ENCODE measurements at places on chromosomes 6 and 20.

- DNase-seq, result no peak
Observed at GRCh38 chr6:15500078-15500740, 162.6 kb downstream of the DTNBP1 start.

- no peak for DNase-seq
Observed at GRCh38 chr20:51366155-51366886, 176.2 kb downstream of the NFATC2 start.

- no peak for DNase-seq
Observed at GRCh38 chr6:152305672-152306071, 331.5 kb downstream of the SYNE1 start.

- DNase-seq, result peak; percentile 9
Observed at GRCh38 chr20:23528867-23529431, 38.0 kb downstream of the CST8 start.

- DNase-seq, result no peak
Observed at GRCh38 chr6:43334466-43335095, 26.0 kb upstream of the CRIP3 start.

DNA sequence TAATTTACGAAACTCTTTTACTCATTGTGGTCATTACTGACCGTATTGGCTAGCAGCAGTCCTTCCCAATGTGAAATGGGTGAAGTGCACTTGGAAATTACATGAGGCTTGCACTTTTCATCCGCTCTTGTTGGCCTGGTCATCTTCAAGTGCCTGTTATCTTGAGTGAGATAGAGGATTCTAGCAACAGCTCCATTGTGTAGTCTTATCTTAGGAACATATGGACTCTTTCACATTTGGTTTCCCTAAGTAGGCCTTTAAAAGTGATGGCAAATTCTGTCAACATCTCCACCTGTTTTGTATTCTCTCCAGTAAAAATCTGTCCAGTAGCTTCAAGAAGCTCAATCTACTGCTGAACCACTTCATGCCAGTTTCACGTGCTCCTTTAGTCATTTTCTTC is 114.8 kb upstream of the MARCKS start:
- no peak for DNase-seq

DNA sequence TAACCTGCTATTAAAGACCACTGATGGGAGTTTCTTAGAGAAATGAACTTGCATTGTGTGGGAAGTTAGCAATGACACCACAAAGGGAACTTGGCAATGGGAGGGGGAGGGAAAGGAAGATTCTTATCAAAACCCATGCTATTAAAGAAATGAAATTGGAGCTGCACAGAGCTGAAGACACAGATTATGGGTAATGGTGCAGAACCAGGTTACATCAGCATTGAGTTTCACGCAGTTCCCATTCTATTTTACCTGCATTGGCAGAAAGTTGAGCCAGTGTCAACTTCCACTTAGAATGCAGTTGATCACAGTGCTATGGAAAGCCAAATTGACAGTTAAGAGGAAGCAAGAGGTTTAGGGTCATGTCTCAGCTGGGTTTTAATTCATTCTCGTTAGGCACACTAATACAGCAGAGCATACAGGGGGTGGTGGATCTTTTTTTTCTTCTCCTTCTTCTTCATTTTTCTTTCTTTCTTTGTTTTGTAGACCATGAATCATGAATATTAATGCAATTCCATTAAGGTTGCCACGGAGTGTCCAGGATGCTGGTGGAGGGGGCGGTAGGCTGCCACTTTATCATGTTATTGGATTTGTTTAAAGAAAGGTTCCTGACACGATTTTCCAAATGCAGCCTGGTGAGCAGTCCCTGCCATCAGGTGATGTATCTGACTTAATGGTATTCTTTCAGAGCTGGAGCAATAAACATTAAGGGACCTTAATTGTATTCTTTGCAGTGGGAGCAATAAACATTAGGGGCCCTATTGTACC is 1092.0 kb upstream of the MAP3K7 start:
- no peak for DNase-seq

- no peak for DNase-seq
Observed at GRCh38 chr6:118826096-118826495, 67.9 kb upstream of the ASF1A start.

DNA sequence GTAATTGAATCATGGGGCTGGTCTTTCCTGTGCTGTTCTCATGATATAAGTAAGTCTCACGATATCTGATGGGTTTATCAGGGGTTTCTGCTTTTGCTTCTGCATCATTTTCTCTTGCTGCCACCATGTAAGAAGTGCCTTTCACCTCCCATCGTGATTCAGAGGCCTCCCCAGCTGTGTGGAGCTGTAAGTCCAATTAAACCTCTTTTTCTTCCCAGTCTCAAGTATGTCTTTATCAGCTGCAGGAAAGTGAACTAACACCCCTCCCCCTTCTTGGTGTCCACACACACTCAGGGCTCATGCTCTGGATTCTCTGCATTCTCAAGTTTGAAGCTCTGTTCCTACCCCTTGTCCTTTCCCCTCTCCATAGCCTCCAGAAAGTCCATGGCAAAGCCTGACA is 107.1 kb downstream of the THBS2 start:
- DNase-seq, result no peak

DNA sequence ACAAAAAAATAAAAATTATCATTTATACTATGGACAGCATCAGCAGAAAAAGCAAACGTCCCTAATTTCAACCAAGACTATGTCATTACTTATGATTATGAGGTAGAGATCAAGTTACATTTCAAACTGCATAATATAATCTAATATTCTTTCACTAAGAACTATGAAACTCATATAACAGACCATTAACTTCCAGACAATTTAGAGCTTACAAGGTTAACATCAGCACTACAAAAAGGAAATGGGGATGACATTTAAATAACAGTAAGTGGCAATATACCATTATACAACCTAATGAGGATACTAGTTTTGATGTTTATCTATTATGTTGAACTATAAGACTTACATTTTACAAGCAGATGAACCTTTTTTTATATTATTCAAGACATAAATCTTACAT is 261.0 kb upstream of the THEMIS start:
- no peak for DNase-seq

DNA sequence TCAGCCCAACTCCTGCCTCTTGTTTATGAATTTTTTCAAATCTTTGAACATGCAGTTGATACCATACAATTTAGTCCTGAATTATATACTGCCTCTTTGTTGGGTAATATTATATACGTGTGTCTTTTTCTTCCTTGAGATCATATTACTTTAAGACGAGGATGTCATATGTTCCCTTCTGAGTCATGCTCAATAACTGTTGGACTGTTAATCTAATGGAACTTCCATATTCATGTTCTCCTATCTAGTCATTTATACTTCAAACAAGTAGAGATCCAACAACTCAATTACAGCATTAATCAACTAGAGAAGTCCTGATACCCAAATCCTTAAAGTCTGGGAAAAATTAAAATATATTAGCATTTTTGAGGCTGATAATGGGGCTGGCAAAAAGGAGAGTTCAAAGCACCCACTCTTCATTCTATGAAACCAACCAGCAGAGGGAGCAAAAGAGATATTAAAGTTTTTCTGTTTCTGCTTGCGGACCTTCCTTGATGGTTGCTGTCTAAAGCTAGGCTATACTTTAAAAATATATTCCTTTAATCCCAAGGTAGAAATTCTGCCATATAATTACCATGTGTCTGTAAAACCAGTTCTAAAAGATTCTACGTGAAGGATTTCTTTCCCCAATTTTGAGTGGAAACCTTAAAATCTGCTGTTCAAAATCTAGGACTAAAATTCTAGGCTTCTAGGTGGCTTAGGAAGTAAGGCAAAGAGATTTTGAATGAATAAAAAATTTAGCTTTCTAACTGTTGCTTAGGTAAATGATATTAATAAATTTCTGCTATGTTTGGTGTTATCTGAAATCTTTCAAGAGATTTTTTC is 498.9 kb downstream of the BCKDHB start:
- no peak for DNase-seq

DNA sequence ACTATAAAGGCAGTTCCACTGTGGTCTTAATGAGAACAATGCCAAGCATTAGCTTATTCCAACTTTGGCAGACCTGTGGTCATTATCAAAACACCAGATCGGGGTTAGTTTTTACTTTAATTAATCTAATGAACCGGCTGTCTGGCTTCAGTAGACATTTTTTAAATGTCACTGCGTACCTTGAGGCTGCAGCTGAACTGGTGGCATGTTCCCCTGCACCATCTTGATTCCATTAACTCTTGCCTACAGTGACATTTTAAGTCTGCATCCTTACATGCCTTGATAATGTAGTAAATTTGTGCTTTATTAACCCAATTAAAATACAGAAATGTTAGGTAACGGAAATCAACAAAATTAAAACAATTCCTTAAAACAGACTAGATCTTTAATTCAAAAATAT is 127.0 kb downstream of the KIF16B start:
- DNase-seq, result no peak

DNA sequence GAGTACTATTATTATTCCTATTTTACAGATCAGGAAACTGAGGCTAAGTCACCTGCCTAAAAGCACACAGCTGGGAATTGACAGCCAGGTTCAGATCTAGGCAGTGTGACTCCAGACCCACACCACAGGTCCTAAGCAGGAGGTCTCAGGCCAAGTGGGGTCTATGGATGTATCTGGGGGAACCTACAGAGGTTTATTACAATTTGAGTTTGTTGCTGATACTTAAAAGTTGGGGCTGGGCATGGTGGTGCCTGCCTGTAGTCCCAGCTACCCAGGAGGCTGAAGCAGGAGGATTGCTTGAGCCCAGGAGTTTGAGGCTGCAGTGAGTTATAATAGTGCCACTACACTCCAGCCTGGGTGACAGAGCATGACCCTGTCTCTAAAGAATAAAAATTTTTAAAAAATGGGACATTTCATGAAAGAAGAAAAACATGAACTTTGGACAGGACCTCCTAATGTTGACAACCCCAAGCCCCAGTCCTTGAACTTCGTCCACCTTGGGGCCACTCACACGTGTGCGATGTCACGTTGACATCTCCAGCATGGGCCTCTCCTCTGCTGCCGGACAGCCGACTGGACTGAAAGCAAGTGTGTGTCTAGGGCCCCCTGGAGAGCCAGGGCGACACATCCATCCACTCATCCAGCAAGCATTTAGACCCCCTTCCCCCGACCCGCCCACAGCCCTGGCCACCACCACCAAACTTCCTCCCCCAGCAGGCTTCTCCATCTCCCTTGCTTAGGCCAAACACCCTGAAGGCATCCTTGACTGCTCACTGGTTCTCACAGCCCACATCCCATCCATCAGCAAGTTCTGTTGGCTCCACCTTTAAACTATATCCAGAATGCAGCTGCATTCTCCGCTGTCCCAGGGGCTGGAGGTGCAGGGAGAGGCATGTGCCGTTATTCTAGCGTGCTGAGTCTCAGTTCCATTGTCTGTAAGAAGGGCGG is 40.0 kb downstream of the NOL4L start:
- no peak for DNase-seq

- DNase-seq, result no peak
Observed at GRCh38 chr6:53623497-53623896, 42.1 kb downstream of the KLHL31 start.

DNA sequence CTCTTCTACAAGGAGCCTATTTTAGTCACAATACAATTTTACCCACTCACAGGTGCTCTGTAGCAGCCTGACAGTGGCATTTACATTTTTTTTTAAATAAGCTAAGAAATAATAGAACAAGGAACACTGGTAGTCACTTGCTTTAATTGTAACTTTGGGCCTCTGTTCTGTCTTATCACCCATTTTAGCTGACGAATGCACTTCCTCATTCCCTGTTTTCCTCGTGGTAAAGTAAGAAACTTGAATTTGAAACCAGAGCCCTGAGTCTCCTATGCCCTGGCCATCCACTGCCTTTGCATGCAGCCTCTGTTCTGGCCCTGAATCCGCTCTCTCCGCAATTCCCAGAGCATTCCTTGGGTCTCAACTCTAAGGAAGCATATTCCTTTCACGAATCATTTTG is 550.6 kb downstream of the PTPRT start:
- no peak for DNase-seq

DNA sequence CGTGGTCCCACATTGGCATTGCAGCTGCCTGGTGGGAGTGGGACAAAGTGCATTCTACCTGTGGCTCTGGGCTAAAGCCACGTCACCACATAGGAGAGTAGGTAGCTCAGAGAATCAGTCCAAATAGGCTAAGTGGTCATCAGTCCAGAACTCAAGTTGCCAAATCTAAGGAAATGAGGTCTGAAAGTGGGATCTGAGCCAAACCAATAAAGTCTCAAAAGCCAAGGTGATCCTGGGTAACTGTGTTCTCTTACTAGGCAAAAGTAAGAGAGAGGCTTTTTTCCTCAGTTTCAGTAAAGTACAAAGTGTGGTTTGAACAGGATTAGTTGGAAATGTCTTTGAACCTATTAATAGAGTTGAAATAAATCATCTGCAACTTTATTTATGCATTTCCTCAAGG is 68.6 kb upstream of the CNKSR3 start:
- DNase-seq, result no peak

GRCh38 chr6:15526212-15526701 is 136.6 kb downstream of the DTNBP1 start:
- no peak for DNase-seq

DNA sequence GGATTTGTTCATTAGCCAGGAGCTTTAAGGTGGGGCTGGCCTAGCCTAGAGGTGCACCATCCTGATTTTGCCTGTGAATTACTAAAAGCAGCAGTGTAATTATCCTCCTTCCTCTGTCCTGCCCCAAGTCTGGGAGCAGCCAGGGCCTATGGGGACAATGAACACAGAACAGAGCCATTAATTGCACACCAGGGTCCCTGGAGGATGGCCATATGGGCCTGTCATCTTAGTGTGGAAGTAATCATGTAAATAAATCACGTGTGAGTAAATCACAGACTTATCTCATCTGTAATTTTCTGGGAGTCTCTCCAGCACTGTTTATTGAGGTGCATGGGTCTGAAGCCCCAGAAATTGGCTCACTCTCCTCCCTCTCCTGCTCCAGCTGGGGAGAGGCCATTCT is 176.3 kb downstream of the LRFN2 start:
- no peak for DNase-seq

DNA sequence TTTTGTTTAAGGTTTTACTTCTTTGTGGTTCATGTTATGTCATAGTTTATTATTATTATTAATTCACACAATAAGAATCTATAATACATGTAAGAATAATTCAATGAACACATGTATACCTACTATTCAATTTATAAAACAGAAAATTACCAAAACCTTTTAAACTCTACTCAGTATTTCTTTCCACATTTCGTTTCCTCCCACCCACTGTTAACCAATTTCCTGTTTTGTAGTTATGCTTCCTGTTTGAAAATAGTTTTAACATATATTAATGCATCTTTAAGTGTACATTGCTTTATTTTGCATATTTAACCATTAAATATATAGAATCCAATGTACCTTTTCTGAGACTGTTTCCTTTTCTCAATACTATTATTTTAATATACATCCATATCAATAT is 397.9 kb upstream of the SPTLC3 start:
- DNase-seq, result no peak

DNA sequence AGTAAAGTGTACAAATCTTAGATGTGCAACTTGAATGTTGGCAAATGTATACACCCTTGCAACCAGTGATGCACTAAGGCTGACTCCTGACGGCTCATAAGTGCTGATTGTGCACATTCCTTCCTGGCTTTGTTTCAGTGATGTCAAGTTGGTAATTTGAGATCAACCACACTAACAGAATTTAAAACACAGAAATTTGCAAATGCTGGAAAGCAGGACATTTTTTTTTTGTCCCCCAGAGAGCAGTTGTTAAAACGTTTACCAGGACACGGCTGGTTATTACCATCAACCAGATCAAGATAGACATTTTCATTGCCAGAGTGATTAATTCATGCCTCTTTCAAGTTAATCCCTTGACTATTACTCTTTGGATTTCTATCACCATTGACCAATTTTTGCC is 735.6 kb downstream of the RFPL4B start:
- DNase-seq, result no peak

GRCh38 chr6:151286214-151286613 is 46.4 kb downstream of the AKAP12 start:
- peak; percentile 49 for DNase-seq

Data from activated CD4-positive, alpha-beta T cell treated with anti-CD3 and anti-CD28 coated beads for 36 hours (primary cell).